ENCODE measurements at places on chromosomes 6 and 20.
A peak's percentile ranks its signal among the peaks of the same experiment; 100 is the strongest.

DNA sequence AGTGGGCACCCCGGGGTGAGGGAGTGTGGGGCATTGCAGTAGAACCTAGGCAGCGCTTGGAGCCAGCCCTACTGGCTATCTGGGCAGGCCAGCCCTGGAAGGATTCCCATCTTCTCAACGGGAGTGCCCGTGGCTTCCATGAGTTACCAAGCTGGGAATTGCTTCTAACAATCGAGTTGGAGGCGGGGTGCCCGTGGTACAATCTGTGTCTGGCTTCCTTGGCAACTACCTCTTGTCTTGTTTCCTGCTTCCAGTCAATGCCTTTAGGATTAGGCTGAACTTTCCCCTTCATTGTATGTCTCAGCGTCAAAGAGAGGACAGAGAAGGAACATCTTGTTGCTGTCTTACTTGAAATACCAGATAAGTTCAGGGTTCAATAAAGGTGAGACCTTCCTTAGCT lies 33.3 kb downstream of the PPP1R14C start:
- no peak for DNase-seq

GRCh38 chr6:27441001-27441400 lies 31.9 kb downstream of the ZNF184 start:
- no peak for DNase-seq

DNA sequence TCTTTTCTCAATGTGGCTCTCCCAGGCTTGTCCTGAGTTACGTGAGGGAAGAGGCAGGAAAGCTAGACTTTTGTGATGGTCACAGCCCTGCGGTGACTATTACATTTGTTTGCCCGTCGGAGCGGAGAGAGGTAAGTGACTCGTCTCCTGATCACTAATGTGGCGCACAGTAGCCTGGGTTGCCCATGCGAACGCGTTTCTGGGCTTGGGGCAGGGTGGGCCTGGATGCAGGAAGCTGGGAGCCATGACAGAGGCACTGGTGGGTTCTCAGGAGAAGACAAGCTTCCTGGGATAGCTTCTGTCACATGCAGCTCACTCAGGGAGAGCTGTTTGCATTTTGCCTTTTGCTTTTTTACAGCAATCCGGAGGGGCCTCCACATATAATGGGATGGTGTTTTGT lies 60.6 kb downstream of the IGF2R start:
- DNase-seq = no peak

DNA sequence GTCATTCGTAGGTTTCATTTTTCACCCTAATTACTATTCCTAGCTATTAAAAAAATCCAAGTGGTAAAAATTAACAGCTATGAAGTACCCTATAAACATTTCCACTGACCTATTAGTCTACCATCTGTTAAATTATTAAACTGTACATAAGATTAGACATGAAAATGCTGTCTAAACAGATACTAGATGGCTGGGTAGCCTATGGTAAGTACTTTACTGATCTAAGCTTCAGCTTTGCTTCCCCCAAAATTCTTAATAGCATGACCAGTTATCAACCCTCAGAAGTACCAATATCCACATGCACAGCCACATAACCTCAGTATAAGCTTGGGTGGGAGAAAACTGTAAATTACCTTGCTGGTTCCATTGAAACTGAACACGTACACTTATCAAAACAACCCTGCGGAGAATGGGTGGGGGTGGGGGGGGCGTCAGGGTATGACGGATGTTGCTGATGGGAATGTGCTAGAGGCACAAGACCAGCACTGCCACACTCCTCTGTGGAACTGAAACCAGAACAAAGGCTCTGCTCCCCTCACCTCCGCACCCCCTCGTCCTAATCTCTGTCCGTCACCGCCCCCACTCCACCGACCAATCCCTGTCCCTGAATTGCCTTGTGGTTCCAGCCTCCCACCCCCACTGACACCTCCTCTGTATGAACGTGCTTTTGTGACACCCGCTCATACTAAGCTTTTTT lies 45.3 kb downstream of the B4GALT5 start:
- DNase-seq = peak; percentile 87

- DNase-seq = no peak
These were observed 26.7 kb downstream of the DIDO1 start for GRCh38 chr20:62899633-62900051.

- no peak for DNase-seq
These were observed 136.1 kb upstream of the SULF2 start for GRCh38 chr20:47921408-47921807.

GRCh38 chr6:53119349-53119748 lies 29.3 kb downstream of the GCM1 start:
- no peak for DNase-seq

- DNase-seq = no peak
These were observed 100.8 kb downstream of the DST start for GRCh38 chr6:56541741-56542360.

DNA sequence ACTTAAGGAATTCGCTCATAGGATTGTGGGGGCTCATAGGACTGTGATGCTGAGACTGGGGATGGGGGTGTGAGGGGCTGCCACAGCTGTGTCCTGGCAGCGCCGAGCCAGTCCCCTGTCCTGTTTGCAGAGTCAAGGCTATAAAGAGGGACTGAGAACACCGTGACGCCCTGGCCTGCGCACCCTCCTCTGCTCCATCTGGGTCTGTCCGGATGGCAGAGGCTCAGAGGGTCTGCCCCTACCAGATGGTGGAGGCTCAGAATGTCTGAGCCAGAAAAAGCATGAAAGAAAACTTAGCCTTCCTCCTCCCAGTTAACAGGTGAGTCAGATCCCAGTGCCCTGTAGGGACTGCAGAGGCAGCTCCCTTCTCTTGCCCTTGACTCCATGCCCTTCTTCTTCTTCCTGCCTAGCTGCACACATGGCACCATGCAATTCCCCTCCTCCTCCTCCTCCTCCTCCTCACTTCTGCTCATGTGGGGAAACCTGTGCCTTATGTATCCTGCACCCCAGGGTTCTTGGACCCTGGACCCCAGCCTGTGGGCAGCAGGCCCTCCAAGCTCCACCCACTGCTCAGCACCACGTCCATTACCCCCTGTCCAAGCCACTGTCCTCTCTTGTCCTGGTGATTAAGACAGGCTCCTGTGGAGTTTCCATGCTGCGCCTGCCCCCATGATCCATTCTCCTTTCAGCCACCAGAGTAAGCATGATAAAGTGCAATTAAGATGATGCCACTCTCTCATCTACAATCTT lies 410.0 kb upstream of the SULF2 start:
- DNase-seq = no peak

DNA sequence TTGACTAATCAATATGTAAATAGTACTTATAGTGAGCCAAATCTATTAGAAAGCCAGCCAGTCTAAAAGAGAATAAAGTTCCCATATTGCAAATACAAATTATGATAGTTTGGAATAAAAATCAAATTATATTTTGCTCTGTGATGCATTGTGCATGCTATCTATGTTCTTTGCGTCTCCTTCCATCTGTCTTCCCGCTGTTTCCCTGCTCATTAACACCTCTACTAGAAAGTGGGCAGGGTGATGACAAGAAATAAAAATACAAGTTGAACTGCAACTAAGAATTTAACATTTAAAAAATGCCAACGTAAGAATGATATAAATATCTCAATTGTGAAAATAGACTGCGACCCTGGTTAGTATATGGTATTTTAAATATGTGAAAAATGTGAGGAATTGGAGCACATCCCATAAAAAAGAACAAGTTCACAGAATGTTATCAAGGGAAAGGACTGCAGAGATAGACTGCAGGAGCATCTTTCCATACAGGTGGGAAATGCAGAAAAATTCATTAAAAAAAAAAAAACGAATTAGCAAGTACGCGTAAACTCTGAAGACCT lies 157.6 kb upstream of the PDE7B start:
- no peak for DNase-seq

- DNase-seq = no peak
These were observed 7.5 kb upstream of the IP6K3 start for GRCh38 chr6:33754222-33754621.

- no peak for DNase-seq
These were observed 33.9 kb downstream of the CYP39A1 start for GRCh38 chr6:46618726-46619125.

DNA sequence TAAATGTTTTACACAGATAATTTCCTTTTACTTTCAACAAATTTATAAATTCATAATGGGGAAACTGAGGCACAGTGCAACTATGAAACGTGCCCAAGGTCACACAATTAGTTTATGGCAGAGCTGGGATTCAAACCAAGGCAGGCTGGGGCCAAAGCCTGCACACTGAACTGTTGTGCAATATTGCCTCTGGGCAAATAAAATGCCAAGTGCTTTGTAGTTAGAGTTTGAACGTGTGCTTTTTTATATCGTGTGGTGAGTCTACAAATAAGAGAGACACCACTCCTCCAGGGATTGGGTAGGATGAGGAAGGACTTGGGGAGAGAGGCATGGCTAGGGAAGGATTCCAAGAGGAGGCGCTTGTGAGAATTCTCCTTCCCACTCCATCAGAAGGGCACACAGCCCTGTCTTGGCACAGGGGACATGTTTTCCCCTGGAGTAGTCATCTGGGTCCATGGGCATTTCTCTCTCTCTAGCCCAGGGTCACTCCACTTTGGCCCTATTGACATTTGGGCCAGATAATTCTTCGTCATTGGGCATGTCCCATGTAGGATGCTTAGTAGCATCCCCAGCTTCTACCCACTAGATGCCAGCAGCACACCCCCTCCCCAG lies 2.8 kb upstream of the CDH22 start:
- no peak for DNase-seq

DNA sequence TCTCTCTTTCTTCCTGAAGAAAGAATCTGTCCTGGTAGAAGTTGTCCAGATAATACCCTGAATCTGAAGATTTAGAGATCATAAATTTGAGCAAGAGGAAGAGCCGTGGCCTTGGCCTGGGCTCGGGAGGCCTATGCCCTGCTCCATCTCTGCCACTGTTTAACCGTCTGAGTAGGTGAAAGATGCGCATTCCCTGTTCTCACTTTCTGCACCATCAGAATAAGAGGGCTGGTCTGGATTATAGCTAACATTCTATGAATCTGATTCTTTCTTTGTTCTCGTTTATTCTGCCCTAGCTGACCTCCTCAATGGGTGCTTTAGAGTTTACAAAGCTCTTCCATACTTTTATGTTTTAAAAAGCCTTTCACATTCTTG lies 51.3 kb downstream of the ELOVL4 start:
- DNase-seq = no peak

DNA sequence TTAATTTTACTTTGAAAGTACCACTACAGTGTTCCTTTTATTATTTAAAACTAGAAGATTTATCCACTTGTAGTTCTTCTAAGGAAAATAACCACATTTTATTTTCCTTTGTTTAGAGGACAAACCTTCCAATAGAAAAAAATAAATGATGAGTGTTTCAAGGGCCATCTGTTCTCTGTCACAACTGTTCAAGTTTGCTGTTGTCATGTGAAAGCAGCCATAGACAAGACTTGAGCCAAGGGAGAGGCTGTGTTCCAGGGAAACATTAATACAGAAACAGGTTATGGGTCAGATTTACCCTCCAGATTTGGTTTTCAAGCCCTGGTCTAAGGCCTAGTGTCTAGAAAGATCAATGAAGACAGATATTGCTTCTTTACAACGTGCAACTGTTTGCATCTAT lies 463.6 kb downstream of the C6orf118 start:
- DNase-seq = no peak

DNA sequence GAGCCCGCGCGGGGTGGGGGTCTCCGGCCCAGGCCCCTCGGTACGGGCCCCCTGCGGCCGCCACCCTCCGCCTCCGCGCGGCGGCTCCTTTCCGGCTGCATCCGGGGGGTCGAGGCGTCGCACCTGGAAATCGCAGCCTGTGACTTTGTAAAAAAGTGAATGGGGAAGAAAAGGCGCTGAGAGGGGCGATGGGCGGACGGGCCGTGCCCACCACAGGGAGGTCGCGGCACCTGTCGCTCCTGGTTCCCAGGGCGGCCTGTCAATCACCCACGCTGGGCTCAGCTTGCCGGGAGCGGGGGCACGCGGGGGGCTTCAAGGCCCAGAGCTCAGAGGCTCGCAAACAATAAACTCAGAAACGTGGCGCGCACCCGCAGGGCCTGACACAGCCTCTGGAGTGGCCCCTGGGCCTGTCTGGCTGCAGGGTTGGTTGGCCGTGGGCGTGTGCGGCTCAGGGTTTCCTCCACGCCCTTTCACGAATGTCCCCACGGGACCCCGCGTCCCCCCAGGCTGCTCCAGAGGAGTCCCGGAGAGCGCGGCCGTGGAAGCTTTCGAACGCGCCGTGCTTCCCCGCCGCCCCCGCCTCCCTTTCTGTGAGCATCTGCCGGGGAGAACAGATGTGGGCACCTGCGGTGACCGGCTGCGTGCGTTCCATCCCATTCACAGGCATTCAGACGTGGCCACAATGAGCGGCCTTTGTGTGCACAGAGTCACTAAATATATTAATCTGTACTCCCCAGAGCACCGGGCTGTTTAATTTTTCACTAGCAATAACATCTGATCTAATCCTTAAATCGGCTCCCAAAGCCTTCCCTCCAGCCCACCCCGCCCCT lies 6.1 kb upstream of the DLL1 start:
- DNase-seq = no peak

- DNase-seq = no peak
These were observed 50.1 kb downstream of the HDDC2 start for GRCh38 chr6:125251516-125252220.

- no peak for DNase-seq
These were observed 14.2 kb downstream of the SLC52A3 start for GRCh38 chr20:753897-754635.

DNA sequence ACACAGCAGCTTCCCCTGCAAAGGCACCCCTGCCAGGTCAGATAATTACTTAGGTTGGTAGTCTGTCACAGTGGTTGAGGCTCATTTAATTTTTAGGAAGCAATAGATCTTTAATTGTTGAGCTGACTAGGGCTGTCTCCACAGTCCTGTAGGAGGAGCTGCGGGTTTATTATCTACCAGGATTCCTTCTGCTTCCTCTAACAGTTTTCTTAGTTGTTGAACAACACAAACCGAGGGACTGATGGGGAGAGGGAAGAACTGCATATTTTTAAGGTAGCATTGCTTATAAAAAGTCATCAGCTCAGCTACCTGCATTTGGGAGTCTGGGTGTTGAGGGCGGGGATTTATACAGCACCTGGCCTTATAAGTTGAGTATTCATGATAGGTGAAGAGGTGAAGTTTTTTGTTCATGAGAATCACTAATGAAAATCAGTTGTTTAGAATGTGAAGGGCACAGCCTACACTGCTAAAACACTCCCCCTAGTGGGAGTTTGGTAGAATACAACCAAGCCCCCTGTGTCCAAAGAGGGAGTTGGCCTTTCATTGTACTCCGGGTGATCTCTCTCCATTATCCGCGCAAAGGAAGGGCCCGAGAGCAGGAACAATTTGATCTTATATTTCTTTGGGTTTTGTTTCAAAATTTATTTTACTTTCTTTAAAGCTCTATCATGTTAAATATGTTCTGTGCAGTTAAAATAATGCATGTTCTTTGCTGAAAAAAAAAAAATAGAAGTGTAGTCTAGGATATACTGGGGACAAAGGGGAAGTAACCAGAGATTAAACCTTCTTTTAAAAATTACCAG lies 69.6 kb downstream of the SSR1 start:
- DNase-seq = peak; percentile 73

- DNase-seq = no peak
These were observed 41.8 kb upstream of the BMP6 start for GRCh38 chr6:7684076-7684475.

GRCh38 chr20:38057351-38057972 lies 23.9 kb downstream of the RPRD1B start:
- peak; percentile 78 for DNase-seq
